ENCODE measurements at places on chromosomes 7 and 10.

DNA sequence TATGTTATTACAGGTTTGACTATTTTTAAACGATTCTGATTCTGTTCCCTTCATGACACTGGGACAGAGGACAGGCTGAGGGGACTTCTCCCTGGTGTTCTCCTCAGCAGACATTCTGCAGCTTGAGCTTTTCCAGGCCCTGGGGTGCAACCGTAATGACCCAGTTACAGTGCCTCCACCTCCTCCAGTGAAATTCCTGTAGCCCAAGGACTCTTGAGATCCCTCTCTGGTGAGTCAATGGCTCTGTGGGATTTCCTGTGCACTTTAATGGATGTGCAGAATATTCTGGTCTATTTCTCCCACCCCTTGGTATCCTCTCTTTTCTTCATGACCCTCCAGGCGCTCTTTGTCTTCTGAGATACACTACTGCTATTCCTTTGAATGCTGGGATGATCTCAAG is 319.3 kb downstream of the INHBA start:
- DNase-seq = no peak

GRCh38 chr7:92802406-92802805 is 34.0 kb downstream of the CDK6 start:
- no peak for DNase-seq

- no peak for DNase-seq
These were observed 20.4 kb upstream of the EIF4H start for GRCh38 chr7:74153736-74154135.

- DNase-seq = no peak
These were observed 375.6 kb downstream of the SFMBT2 start for GRCh38 chr10:7035126-7035761.

DNA sequence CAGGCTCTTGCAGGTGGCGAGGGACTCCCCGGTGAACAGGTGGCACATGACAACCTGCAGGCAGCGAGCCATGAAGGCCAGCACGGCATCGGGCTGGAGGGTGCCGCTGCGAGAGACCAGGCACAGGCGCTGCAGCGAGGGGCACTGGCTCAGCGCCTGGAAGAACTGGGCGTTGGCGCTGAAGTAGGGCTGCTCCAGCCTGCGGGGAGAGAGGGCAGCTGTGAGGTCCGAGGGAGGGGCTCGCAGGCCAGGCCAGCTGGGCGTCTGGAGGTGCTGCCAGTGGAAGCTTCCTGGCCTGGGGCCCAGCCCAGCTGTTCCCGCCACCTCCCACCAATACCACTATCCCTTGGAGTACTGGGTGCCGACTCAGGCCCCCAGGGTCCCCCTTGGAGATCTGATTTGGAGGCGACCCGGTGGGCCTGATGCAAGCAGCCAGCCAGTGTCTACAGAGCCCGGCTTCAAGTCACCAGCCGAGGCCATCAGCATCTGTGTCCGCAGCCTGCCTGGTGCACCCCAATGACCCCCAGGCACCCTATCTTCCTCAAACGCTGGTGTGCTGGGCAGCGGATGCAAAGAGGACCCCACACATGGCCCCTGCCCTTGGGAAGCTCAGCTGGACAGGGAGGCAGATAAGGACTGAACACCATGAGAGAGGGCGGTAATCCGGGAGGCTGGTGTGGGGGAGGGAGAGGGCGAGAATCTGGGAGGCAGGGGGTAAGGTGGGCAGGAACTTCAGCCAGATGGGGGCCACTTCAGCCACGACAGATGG is 67.8 kb upstream of the TNRC18 start:
- no peak for DNase-seq

GRCh38 chr7:125675640-125676039 is 746.0 kb upstream of the POT1 start:
- DNase-seq = no peak

- peak; percentile 28 for DNase-seq
These were observed 21.1 kb downstream of the STARD3NL start for GRCh38 chr7:38199154-38199553.

DNA sequence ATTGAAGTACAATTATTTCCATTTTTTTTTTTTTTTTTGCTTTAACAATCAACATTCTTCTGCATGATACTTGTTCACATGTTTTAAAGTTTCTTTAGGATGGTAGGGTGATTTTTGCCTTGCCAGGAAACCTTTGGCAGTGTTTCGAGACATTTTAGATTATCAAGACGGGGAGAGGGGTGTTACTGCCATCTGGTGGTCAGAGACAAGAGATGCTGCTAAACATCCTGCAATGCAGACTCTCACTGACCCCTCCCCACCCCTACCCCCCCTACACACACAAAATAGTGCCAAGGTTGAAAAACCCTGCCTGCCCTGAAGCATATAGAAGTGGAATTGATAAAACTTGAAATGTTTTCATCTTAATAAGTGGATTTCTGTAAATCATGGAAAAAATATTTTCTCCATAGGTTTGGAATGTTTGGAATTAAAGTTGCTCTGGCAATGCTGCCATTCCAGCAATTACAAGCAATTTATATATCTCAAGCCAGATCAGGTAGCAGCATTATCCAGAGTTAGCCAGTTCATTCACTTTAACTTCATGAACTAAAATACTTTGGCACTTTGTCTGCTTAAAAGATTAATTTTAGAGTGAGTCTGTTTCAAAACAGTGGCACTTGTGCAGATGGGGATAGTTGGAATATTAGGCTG is 62.1 kb downstream of the SDHAF3 start:
- peak; percentile 79 for DNase-seq

DNA sequence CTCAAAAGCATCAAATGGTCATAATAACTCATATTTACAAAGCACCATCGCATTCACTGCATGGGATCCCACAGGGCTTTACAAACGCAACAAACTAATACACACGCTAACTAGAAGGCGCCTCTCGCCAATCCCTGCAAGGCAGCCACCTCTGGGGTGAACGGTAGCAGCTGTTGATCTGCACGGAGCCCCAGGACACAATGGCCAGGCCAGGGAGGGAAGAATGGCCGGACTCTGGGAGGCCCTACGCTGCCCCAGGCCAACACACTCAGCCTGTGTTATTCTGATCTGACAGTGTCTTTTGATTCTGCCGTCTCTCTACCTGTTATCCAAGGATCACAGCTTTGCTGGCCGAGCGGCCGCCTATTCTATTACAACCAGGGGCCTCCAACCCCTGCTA is 41.8 kb downstream of the HABP2 start:
- DNase-seq = no peak

GRCh38 chr7:71130031-71130679 is 1.8 kb upstream of the GALNT17 start:
- no peak for DNase-seq

GRCh38 chr7:115359119-115359518 is 437.2 kb downstream of the MDFIC start:
- no peak for DNase-seq

DNA sequence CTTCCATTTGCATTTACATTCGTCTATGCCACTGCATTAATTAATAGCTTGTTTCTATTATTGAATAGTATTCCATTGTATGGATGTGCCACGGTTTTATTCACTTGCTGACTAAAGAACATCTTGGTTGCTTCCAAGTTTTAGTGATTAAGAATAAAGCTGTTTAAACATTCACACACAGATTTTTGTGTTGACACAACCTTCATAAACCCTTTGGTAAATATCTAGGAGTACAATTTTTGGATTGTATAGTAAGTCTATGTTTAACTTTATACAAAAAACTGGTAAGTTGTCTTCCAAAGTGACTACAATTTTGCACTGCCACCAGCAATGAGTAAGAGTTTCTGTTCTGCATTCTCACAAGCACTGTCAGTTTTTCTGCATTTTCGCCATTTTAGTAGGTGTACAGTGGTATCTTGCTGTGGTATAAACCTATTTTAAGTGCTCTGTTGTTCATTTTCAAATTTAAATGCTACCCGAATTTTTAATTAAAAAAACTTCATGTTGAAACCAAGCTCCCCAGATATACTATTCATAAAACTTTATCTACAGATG is 121.4 kb downstream of the RNF133 start:
- no peak for DNase-seq

GRCh38 chr10:34578468-34578867 is 236.6 kb downstream of the PARD3 start:
- no peak for DNase-seq

- no peak for DNase-seq
These were observed 19.1 kb upstream of the LEP start for GRCh38 chr7:128221929-128222403.

DNA sequence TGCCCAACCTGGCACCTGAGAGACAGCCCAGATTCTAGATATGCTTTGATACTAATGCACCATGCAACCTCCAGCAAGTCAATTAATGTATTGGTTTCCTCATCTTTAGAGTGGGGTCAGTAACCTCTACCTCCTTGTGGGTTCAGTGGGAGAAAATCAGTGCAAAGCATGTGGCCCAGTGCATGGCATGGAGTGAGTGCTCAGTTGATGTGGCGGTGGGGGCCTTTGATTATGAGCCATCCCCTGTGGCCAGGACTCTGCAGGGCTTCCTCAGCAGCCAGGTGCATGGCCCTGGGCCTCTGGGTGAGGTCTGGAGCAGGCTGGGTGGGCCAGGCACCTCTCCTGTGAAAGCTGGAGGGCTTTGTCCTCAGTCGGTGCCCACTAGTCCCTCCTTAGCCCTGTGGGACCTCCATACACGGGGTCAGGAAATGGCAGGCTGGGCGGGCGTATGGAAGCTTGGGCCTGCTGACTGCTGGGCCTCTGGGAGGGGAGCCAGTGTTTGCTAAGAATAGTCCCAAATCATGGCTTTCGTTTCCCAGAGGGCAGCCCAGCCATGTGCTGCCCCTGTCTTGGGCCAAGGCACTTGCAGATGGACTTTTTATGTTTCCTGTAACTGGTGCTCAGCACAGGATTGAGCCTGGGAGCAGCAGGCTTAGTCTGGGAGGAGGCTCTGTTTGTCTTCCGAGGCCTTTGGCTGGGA is 3.4 kb downstream of the PALD1 start:
- DNase-seq = no peak

- no peak for DNase-seq
These were observed 26.9 kb downstream of the EPDR1 start for GRCh38 chr7:37947138-37947940.

- DNase-seq = no peak
These were observed 417.3 kb downstream of the RPS24 start for GRCh38 chr10:78450807-78451485.

DNA sequence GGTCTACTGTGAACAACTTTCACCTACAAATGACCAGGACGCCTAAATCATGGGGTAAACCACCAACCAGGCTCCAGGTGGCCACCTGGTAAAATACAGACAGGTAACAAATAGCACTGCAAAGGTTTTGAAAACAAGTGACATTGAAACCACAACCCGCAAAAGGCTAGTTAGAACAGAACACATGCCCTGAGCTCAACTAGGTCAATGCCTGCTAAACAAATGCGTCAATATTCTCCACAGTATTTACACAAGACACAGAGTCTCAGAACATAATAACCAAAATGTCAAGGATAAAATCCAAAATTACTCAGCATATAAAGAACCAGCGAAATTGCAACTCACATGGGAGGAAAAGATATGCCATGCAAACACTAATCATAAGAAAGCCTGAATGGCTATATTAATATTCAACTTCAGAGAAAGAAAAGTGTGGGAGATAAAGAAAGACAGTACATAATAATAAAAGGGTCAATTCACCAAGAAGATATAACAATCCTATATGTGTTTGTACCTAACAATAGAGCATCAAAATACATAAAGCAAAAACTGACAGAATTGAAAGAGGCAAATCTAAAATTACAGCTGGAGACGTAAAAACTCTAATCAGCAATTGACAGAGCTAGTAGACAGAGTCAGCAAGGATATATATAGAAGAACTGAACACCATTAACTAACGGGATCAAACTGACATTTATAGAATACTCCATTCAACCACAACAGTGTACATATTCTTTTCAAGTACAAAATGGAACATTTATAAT is 47.6 kb downstream of the SMURF1 start:
- peak; percentile 55 for DNase-seq

- DNase-seq = no peak
These were observed 622.4 kb upstream of the C7orf33 start for GRCh38 chr7:147968046-147968610.

GRCh38 chr7:11376529-11376928 is 402.9 kb downstream of the PHF14 start:
- no peak for DNase-seq

GRCh38 chr7:35374858-35375257 is 121.0 kb upstream of the TBX20 start:
- no peak for DNase-seq

- no peak for DNase-seq
These were observed 589 bp downstream of the LSM8 start for GRCh38 chr7:118184565-118184940.

GRCh38 chr10:71713135-71714030 is 6.2 kb downstream of the C10orf105 start:
- peak; percentile 23 for DNase-seq

- peak; percentile 59 for DNase-seq
These were observed 464 bp downstream of the DENND2A start for GRCh38 chr7:140640060-140640637.

- DNase-seq = peak; percentile 75
These were observed at the start of gene CAMK1D for GRCh38 chr10:12348870-12349628. Gene CAMK1D (plus strand): TSS chr10:12349547.

- no peak for DNase-seq
These were observed 1.9 kb downstream of the ZKSCAN1 start for GRCh38 chr7:100017300-100017699.

- DNase-seq = no peak
These were observed 118.5 kb downstream of the GLRX3 start for GRCh38 chr10:130254662-130255061.

DNA sequence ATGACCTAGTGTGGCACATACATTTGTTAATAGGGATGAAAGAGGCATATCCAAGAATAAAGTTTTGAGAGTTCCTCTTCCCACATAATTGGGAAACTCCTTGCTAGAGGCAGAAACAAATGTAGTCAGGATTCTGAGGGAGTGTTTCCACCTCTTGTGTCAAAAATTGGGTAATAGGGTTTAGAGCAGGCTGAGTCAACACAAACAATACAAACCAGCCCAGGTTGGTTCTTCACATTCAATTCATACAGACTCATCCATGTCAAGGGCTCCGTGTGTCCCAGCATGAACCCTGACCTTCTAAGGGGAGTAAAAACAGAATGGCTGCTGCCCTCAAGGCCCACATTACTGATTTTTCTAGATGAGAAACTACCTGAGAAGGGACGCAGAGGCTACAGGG is 75.3 kb downstream of the GLI3 start:
- no peak for DNase-seq

Data from choroid plexus epithelial cell (primary cell).